ENCODE measurements at places on chromosomes 6 and 20.

DNA sequence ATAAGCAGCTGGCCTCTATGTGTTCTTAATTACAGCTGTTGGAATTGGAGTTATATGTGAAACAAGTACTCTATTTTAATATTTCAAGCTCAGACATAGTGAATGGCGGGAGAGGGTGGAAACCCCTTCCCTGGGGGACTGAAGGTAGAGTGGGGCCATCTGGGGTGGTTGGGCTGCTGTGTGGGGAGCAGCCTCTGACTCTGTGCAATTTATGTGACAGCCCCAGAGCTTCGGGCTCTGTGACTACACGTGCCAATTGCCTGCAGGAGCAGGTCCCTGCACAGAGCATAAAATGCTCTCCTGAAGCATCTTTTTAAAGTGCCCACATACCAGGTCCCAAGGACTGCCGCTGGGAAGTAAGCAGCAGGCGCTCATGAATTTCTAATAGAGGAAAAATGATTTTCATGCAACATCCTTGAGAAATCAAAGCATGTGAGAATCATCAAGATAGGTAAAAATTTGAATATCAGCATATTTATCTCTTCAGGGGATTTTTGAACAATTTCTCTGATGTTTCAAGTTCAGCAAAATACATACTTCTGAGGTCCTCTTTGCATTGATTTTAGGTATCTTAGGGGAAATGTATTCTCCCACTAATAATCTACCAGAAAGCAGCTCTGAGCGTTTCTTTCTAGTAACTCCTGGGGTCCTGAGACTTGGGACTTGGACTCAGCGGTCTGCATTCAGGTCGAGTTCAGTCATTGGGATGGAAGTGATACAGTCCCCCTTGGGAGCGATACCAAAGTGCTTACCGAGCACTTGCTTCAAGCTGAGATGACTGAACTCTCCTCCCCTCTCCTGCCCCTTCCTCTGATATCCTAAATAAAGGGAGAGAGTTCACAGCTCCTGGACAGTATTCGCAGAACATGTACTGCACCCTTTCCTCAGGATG is 40.0 kb downstream of the ALDH8A1 start:
- no peak for DNase-seq

- DNase-seq = no peak
These were observed 151.2 kb downstream of the SOBP start for GRCh38 chr6:107641071-107641470.

GRCh38 chr6:119608994-119609393 is 259.4 kb upstream of the MAN1A1 start:
- no peak for DNase-seq

- DNase-seq = peak; percentile 64
These were observed 32.6 kb upstream of the PHACTR3 start for GRCh38 chr20:59571551-59572314.

GRCh38 chr20:61037498-61037897 is 214.6 kb upstream of the CDH4 start:
- no peak for DNase-seq

GRCh38 chr6:154306696-154307095 is 49.9 kb downstream of the IPCEF1 start:
- DNase-seq = no peak

DNA sequence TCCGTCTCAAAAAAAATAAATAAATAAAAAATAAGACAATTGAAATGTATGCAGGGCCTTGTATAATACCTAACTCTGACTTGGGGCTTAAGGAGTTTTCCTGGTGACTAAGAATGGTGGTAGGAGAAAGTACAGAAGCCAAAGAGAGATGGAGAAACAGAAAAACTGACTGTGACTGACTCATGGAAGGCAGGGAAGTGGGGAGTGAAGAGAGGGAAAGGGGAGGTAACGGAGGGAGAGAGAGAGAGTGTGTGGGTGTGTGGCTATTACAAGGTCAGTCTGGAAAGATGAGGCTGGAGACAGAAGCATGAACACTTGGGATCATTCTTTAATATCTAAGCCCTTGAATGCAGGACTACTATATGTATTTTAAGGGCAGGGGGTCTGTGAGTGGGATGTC is 38.5 kb downstream of the SNRNP48 start:
- DNase-seq = no peak

DNA sequence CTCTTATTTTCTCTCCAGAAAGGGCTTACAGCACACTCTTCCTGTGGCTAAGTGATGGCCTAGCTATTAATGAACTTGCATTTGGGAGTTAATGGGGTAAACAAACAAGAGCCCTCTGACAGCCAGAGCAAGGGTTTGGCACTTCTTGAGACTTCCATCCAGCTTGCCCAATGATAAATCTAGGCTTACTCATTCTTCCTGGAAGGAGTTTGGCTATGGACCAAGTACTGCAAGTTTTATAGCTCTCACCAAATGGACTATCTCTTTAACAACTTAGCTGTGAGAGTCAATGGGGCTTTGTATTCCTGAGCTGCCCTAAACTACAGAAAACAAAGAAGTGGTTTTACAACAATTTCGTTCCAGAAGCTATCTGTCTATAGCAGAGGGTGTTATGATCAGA is 16.7 kb upstream of the PI3 start:
- peak; percentile 66 for DNase-seq

DNA sequence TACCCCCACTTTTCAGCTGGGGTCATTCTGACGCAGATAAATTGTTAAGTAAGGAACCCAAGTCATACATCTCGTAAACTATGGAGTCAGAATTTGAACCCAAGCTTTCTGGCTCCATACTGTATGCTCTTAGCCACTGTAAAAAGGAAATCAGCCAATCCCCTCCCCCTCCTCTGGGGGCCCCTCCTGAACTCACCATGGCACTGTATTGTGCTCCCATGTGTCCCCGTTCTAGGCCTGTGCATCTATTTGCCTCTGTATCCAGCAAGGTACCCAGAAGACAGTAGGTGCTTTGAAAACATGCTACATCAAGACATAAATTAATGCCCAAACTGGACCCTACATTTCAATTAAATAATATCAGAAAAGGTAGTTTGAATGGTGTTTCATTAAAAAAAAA is 98.5 kb downstream of the PREP start:
- DNase-seq = no peak
